Mesangial cell (primary cell): ENCODE measurements at places on chromosomes 1 and 21. TPM values are rescaled to one million over a fixed set of nuclear protein-coding genes. Genes with fewer than 3 reads are reported as not detected.

TEX38 gene
- total RNA-seq: not detected in 2 replicates

PSMG1 gene
- total RNA-seq: 33.2 and 71.4 TPM in 2 replicates

FCRLA gene
- under 0.01 and 0.16 TPM in 2 replicates for total RNA-seq

VHLL gene
- total RNA-seq: not detected in 2 replicates

SLC37A1 gene
- total RNA-seq: 7.3 and 13.6 TPM in 2 replicates
